ENCODE measurements at places on chromosomes 11 and 22. TPM values are rescaled to one million over a fixed set of nuclear protein-coding genes. Genes with fewer than 3 reads are reported as not detected.

DNA sequence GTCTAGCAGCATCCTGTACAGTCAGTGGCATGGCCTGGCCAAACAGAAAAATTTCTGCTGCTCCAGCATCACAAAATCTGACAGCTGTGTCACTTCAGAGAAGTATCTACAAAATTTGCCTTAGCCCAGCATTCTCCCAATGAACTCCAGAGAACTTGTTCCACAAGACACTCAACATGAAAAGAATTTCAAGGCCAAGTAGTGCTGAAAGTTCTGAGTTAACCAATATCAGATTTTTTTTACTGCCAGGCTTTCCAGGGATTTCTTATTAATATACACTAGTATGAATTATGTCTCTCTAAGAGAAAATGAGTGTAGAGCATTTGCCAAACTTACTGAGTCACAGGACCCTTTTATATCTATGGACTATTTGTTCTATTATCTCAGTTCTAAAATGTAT lies 68.8 kb downstream of the OR5AK2 start:
- no peak for DNase-seq
- H3K27me3 ChIP-seq: no peaks in the 10 kb centered on the region
- H3K36me3 ChIP-seq: no peaks in the 10 kb centered on the region
- H3K4me1 ChIP-seq: no peaks in the 10 kb centered on the region

- peaks cover 40% of the 10 kb centered on the region for H3K27me3 ChIP-seq
- no peaks in the 10 kb centered on the region for H3K36me3 ChIP-seq
- peaks cover 17% of the 10 kb centered on the region for H3K4me1 ChIP-seq
- peak; percentile 29 for DNase-seq
Observed at GRCh38 chr11:60951904-60952741, at the start of gene SLC15A3. TSS of gene SLC15A3 (minus strand) at chr11:60952176. CDS start at chr11:60951551, 625 bp downstream.

- H3K27me3 ChIP-seq: peaks cover 5% of the 10 kb centered on the region
- H3K36me3 ChIP-seq: no peaks in the 10 kb centered on the region
- H3K27ac ChIP-seq: no peak overlapping the region
- no peak overlapping the region for H3K4me3 ChIP-seq
Observed at GRCh38 chr11:10715571-10715970, 22.0 kb upstream of the IRAG1 start.

ELMOD1 gene
- not detected for total RNA-seq

PTPMT1 gene
- 42.3 TPM for total RNA-seq
